ENCODE measurements at places on chromosomes 2 and 18.

DNA sequence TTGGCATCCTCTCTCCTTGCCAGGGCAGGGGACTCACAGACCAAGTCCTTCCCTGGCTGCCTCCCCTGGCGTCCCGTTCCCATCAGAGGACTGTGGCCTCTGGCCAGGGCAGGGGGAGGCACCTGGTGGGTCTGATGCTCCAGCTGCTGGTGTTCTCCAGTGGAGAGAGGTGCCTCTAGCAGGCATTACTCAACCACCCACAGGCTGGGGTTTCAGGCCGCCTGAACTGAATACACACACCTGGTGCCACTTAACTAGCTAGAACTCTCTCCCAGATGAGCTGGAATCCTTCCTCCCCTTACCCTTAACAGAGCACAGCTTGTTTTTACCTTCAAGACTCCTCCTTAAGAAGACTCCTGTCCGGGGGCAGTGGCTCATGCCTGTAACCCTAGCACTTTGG is 37.7 kb upstream of the CNGA3 start:
- DNase-seq = no peak

DNA sequence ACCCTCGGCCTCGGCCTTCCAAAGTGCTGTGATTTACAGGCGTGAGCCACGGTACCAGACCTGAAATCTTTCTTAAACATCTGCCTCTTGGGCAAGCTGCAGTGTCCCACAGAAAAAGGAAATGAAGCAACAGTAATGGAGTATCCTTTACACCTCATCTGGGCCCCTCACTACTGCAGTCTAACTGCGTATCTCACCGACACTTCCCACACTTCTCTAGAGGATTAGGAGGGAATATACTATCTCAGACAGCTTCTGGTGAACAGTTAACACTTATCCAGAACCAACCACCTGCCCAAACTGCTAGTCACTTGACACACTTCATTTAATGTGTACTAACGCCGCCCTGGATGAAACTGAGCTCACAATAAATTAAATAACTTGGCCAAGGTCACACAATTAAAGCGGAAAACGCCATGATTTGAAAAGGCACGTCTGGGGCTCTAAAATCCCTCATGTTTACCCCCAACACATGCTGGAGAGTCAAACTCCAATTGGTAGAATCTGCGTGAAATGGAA is 993 bp downstream of the COX7A2L start:
- DNase-seq = no peak

DNA sequence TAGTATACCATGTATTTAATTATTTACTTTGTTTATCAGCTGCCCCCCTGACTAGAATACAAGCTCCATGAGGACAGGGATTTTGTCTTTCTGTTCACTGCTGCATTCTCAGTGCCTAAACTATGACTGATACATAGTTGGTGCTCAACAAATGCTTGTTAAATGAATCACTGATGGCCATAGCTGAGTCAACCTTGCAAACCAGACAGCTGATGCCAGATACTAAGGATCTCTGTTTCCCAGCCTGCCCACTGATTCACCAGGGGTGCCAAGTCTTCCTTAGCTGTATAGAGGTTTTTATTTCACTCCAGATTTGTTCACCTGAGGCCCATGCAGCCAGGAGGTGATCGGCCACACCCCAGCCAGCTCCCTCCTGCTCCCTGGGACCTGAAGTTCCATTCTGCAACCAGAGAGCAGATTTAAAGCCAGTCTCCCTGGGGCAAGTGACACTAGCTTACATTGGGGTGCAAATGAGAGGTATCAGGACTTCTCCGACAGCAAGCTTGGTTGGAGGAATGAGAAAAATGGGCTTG is 92.2 kb downstream of the C1QL2 start:
- DNase-seq = peak; percentile 27

GRCh38 chr18:49548229-49548636 is 13.6 kb upstream of the LIPG start:
- no peak for DNase-seq

DNA sequence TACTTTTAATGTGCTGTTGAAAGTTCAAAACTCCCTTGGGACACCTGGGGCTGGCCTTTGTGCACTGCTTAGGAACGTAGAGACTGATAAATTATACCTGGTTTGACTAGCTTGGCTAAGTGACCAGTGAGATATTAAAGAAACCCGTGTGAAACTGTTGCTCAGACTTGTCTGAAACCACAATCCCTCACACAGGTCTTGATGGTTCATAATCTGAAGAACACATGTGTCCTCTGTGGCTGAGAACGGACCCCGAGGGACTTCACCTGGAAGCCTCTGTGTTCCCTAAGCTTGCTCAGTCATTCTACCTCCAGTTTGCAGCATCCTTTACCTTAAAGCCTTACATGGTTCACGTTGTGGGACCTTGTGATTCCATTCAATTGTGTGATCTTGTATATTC is 218.8 kb downstream of the CBLN2 start:
- no peak for DNase-seq

GRCh38 chr2:95301876-95302641 is 4.9 kb downstream of the KCNIP3 start:
- no peak for DNase-seq

DNA sequence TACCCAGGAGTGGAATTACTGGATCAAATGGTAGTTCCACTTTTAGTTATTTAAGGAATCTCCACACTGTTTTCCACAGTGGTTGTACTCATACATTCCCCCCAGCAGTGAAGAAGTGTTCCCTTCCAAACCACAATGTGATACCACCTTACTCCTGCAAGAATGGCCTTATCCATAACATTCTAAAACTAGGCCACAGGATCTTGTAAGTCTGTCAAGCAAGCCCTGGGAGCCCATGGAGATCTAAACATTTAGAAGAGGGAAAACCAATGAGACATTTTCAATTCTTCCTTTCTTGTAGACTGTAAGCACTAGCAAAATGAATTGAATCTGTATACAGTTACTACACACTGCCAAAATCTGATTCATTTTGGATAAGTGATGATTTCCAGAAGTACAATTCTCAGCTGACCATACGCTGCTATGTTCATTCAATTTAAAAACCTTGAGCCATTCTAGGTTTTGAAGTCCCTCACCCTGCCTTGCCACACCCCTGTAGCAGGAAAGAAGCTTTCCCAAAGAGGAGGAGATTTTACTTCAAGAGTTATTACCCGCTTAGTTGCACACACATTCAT is 149.1 kb downstream of the SLC8A1 start:
- DNase-seq = no peak

DNA sequence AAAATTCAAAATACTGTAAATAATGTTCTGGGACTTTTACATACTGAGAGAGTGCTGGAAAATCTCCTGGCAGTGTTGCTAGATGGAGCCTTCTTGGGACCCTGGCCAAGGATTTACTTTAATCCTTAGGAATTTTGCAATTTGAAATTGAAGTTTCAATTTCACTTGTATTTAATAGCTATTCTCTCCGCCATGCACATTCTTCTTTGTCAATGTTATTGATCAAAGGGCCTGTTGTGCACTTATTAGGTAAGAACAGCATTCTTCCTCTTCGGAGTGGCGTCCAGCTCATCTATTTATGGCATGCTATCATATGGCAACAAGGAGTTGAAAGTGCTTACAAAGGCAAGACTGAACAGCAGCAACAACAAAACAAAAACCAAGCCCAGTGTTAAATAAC is 40.1 kb upstream of the SOS1 start:
- no peak for DNase-seq

DNA sequence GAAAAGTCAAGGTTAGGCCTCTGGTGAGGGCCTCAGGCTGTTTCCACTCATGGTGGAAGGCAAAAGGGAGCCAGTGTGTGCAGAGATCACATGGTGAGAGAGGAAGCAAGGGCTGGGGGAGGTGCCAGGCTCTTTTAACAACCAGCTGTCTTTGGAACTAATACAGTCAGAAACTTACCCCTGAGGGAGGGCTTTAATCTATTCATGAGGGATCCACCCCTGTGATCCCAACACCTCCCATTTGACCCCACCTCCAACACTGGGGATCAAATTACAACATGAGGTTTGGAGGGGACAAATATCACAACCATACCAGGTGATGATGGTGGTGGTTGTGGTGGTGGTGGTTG is 10.9 kb downstream of the POLI start:
- DNase-seq = no peak

GRCh38 chr18:48843596-48843995 is 107.2 kb downstream of the SMAD7 start:
- DNase-seq = no peak
